ENCODE measurements at places on chromosomes 7 and 10.

DNA sequence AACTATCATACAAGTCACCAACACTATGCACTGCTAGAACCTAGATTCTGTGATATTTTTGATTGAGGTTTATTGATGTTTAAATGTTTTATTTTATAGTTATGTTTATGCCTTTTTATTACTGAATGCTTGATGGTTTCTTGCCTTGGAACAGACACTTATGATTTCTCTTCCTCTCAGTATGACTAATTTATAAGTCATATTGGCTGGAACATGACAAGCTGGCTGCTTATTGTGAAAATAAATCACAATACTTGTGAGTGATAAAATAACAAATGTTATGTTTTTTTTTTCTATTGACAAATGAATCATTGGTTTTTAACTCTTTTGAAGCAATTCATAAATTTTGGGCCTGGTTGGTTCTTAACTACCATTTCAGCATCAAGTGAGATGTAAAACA, 142.0 kb upstream of the MALRD1 start:
- DNase-seq: no peak

DNA sequence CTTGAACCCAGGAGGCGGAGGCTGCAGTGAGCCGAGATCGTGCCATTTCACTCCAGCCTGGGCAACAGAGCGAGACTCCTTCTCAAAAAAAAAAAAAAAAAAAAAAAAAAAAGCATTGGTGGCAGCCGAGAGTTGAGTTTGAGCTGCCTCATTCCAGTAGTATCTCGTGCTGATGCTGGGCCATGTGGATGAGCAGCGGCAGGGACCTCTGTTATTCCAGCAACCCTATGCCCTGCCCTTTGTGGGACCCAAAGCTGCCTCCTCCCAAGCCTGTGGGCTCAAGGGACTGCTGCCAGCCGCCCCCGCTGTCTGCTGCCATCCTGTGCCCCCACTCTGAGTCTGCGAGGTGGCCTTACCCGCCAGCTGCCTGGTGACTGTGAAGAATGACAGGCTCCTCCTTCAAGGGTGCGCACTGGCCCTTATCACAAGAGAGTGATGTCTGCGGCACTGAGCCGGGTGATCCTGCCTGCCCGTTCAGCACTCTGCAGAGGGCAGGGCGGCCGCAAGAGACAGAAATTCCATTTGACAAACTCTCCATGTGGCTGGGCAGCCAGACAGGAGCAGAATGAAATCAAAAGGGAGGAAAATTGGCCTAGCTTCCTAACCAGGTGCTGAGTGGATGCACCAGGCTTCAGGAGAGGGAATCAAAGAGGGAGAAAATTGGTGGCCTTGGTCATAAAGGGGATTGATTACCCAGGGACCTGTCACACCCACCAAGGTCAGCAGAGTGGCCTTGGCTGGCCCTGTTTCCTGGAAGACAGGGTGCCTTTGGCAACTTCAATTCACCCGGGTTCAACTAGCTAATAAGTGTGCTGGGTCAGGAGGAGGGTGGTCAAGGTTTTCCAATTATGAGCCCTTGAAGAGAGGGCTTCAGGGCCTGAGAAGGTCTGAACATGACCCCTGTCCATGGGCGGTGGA, 65.3 kb upstream of the ZMIZ1 start:
- DNase-seq: no peak

DNA sequence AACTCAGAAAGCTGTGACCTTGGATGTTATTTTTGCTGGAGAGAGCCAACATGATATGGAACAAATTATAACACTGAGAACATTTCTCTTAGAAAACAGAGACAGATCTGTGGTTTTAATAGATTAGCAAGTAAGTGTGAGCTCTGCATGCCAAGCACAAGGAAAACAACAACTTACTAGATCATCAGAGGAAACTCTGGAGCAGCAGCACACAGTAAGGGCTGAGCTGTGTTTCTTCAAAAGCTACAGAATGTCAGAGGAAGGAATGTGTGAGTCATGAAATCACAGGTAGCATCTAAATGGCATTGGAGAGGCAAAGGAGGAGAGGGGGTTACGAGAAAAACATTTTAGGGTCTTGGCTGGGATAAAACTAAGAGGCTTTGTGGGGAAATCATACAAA, 283.4 kb upstream of the FZD8 start:
- DNase-seq: no peak

GRCh38 chr7:2607122-2607922, 24.5 kb upstream of the TTYH3 start:
- peak; percentile 93 for DNase-seq

DNA sequence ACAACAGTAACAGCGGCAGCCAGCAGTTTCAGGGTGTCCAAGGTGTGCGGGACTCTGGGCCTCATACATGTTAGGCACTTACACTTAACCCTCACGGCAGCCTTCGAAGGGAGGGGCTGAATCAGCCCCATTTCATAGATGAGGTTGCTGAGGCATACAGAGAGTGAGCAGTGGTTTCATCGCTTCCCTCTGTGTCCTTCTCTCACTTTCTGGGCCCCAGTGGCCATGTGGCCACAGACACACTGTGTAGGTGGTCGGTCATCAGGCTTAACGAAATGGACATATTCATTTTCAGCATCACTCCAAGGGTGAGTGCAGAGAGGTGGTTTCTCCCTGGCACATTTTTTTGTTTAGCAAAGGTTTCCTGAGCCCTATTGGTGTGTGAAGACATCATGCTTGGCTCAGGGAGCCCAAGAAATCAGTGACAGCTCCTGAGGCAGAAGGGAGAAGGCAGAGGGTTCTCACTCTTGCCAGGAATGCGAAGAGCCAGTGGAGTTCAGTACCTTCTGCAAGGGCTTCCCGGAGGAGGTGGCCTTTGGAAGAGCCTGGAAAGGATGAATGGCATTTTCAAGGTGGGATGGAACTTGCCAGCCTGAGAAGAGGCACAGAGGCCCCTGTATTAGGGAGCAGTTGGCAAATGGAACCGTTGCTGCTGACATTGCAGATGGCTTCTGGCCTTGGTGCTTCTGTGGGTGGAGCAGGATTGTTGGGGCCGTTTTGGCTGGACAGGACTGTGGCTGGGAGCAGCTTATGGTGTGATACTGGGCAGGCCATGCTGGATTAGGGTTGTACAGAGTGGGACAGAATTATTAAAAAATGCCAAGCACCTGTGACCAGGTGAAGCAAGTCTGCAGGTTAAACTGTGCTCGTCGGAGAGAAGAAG, 61.7 kb upstream of the PPIF start:
- no peak for DNase-seq

GRCh38 chr10:123146013-123146893, 1.7 kb upstream of the HMX2 start:
- DNase-seq: no peak

DNA sequence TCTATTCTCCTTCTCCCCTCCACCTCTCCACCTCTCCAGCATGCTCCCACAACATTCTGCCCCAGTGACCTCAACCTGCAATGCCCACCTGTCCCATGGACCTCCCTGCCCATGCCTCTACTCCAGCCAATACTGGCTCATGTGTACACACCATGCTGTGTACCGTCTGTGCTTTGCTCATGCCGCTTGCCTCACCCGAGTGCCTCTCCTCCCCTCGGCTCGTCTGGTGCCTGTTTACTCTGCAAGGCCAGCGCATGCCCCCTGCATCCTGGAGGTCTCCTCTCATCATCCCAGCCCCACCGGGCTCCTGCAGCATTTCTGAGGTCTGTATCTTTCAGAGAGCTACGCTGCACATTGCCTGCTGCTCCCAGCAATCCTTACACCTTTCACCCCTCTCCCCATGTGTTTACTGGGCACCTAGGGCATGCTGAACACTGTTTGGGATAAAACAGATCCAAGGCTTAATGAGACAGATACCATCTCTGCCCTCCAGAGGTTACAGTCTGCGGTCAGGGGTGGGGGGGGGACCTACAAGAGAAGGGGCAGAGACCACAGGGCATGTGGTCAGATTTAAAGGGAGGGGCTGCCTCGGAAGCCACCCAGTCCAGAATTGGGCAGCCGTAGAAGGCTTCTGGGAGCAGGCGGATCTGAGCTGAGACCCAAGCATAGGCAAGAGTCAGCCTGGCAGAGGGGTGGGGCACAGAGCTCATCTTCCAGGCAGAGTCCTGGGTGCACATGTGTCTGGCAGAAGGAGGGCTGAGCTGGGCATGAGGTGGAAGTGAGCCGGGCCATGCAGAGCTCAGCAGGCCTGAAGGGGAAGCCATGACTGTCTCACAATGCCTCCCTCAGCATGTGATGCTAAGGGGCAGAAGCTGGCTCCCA, 29.6 kb upstream of the PSAP start:
- DNase-seq: peak; percentile 85

DNA sequence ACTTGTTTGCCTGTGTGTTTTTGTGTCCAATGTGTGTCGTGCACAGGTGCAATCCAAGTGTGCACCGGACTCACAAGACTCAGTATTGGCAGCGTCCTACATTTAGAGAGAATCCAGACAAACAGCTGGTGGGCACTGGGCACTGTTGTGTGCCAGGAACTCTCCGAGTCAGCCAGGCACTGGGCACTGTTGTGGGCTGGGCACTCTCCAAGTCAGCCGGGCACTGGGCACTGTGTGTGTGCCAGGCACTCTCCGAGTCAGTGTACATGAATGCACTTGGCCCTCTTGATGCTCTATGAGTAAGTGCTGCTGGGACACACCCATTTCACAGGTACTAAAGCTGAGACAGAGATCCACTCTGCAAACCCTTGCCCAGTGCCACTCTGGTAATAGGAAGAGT, 303.5 kb downstream of the PTPRN2 start:
- DNase-seq: no peak

- no peak for DNase-seq
Observed at GRCh38 chr7:15601175-15601574, 39.4 kb upstream of the AGMO start.

GRCh38 chr10:58003945-58004344, 263.7 kb downstream of the IPMK start:
- no peak for DNase-seq

DNA sequence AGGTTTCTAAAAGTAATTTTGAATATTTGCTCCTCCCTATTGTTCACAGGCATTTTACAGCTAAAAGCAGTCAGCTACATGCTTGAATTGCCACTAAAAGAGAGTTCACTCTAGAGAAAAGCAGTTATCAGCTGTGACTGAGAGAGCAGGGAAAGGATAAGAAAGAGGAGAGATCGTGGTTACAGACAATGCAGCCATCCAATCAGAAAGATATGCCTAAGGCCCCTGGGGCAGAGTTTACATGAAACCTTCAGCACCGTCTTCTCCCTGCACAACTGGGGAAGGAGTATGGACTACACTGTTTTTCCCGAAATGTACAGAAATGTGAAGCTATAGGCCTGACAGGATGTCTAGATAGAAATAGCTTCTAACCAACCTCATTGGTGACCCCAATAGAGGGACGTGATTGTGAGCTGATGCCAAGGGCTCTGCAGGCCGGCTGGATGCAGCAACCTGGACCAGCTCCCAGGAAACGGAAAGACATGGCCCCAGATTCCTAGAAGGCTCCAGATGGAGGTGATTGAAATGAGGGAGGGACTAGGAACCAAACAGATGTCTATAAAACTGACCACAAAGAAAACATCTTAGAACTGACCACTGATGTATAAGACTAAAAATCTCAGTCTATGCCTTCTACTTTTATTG, 3.2 kb upstream of the VSTM4 start:
- no peak for DNase-seq

- DNase-seq: no peak
Observed at GRCh38 chr7:69845721-69846495, 247.6 kb downstream of the AUTS2 start.

DNA sequence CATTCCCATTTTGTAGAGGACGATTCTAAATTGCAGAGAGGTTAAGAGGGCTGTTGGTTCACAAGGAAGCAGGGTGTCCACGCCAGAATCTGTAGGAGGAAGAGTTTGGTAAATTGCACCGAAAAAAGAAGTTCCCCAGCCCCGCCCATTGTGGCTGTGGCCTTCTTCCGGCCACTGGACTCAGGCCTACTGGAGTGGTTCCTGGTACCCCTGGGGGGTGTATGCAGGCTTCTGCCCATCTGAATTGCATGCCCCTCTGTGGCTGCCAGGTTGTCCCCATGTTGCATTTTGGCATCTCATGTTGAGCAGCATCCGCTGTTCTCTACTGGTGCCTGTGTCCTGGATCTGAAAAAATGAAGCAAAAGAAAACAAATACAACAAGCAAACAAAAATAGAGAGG, 234.2 kb downstream of the WDR11 start:
- no peak for DNase-seq

- peak; percentile 83 for DNase-seq
Observed at GRCh38 chr7:153641199-153641598, 411.0 kb upstream of the DPP6 start.

DNA sequence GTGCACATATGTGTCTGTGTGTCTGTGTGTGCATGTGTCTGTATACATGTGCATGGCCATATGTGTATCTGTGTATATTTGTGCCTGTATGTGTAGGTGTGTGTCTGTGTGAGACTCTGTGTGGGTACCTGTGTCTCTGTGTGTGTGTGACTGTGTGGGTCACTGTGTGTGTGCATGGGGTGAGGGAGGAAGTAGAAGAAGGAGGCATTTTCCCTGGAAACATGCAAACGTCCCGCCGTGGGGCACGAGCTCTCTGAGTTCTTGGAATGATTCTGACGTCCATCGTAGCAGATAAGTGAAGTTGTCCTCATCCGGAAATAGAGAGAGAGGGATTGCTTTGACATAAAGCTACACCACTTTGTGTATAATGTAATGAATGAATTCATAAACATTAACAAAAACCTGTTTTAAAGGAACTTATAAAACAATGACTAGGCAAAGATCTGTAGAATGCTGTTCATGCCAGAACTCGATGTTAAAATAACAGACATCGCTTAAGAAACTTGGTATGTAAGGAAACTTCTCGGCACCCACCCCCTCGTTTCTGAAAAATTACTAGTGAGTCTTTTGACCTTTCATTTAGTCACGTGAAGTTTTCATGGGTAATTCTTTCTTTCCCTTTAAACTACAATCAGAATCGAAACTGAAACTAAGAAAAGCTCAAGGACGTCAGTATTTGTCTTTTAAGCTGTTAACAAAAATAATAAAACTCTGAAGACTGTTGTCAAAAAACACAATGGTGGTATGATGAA, 43.6 kb upstream of the KLF6 start:
- DNase-seq: no peak

DNA sequence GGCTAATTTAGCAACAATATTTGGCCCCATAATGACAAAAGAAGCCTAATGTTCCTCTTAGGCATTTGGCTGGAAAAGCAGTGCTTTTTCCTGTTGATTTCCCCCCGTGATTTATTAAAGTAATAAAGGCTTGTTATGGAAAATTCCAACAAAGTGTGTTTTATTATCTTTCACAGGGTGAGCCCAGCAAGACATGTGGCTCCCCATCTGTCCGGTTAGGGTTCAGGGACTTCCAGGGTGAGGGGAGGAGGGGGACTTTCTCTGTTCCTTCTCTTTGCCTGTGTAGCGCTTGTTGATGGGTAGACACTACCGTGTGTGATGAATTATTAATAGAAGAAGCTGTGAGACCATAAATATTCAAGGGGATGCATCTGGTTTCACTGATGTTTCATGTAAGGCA, 39.0 kb downstream of the HTR5A start:
- DNase-seq: no peak

- DNase-seq: peak; percentile 70
Observed at GRCh38 chr7:157708919-157709295, 372.1 kb downstream of the DNAJB6 start.

- DNase-seq: no peak
Observed at GRCh38 chr10:77333610-77334340, 303.8 kb downstream of the KCNMA1 start.

GRCh38 chr7:110407706-110408105, 683.2 kb upstream of the LRRN3 start:
- no peak for DNase-seq

Measured in posterior vena cava (tissue), 2 donors.